ENCODE measurements at places on chromosomes 6 and 20.

DNA sequence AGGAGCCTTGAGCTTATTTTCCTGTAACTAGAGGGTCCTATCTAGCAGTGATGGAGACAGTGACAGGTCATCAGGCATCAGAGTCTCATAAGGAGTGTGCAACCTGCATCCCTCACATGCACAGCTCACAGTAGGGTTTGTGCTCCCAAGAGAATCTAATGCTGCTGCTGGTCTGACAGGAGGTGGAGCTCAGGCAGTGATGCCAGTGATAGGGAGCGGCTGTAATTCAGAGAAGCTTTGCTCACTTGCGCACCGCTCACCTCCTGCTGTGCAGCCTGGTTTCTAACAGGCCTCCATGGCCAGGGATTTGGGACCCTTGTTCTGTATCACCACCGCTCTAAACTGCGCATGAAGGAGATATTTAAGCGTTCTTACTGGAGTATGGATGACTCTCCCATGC lies 5.3 kb downstream of the KIF25 start:
- no peak for DNase-seq

GRCh38 chr6:155270561-155271091 lies 6.8 kb downstream of the CLDN20 start:
- DNase-seq = no peak

GRCh38 chr6:74631564-74631963 lies 574.3 kb downstream of the COL12A1 start:
- no peak for DNase-seq

- no peak for DNase-seq
These were observed 23.4 kb downstream of the SCML4 start for GRCh38 chr6:107800564-107801164.
